ENCODE measurements at places on chromosomes 5 and 9. TPM values are rescaled to one million over a fixed set of nuclear protein-coding genes. Genes with fewer than 3 reads are reported as not detected.
A peak's percentile ranks its signal among the peaks of the same experiment; 100 is the strongest.

SLC4A9 gene
- 0.10 TPM for total RNA-seq

POU5F2 gene
- 0.38 TPM for total RNA-seq

FOXI1 gene
- not detected for total RNA-seq

FOXD4L5 gene
- 0.08 TPM for total RNA-seq

ADRB2 gene
- total RNA-seq = 1.6 TPM

BSPRY gene
- total RNA-seq = 0.33 TPM

C9orf153 gene
- total RNA-seq = 0.15 TPM

DNA sequence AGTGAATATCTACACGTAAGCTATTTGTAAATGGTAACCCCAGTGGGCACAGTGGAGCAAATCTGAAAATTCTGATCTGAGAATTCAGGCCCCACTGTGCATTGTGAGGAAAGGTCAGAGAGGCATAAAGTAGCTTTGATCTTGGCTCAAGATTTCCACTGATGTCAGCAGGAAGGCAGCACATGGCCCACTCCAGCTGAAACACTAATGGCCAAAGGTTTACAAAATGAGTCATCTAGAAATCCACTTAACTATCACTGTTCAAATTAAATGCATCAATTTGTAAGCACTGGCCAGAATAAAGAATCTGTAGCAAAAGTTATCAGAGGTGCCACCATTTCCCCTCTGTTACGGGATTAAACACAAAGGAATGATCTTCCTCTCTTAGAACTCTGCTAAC is 191.6 kb downstream of the C9orf152 start:
- no peak for DNase-seq

DNA sequence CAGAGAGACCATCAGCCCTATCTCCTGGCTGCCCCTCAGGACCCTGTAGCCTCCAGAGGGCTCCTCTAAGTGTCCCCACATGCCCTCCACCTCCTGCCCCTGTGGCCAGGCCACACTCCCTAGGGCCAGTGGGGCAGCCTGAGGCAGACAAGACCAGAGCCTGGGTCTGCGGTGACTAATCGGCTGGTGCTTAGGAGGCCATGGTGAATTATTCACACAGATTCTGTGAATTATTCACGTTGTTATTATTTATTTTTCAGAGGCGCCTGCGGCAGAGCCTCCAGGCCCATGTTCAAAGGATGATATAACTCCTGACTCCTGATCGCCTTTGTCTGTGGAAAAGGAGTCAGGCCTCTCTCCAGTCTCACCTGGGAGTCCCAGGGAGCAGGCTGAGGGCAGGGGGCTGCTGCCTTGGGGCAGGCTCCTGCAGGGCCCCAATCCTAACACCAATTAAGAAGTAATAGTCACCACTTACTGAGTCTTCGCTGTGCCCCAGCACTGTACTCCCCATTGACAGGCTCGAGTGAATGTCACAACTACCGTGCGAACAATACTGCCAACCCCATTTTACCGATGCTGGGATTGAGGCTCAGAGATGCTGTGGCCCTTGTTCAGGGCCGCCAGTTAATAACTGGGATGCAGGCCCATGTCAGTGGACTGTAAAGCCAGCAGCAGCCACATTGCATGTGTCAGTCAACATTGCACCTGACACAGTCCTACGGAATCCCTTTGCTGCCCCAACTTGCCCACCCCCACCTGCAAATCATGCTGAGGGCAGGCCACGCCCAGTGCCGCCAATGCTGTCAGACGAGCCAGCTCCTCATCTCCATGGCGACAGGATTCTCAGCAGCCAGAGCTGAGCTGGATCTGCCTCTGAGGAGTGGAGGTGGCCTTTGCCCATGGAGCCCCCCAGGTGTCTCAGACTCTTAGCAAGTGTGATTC is 94.9 kb downstream of the PCDH1 start:
- no peak for DNase-seq

GRCh38 chr5:173868096-173868880 is 19.9 kb upstream of the CPEB4 start:
- no peak for DNase-seq

- no peak for DNase-seq
These were observed 130.1 kb downstream of the LRRC70 start for GRCh38 chr5:62708481-62709325.

- DNase-seq = no peak
These were observed 25.7 kb downstream of the SYK start for GRCh38 chr9:90827181-90827871.

DNA sequence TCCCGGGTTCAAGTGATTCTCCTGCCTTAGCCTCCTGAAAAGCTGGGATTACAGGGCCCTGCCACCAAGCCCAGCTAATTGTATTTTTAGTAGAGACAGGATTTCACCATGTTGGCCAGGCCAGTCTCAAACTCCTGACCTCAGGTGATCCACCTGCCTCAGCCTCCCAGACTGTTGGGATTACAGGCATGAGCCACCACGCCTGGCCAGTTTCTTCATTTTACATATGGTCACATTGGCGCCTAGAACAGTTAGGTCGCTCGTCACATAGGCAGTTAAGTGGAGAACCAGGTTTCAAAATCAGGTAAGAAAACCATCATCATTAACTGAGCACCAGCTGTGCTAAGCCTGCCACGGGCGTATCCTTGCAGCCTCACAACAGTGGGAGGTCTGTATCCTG is 36.1 kb downstream of the OLFML2A start:
- DNase-seq = no peak

- DNase-seq = no peak
These were observed 19.8 kb downstream of the TNFSF15 start for GRCh38 chr9:114785866-114786650.

DNA sequence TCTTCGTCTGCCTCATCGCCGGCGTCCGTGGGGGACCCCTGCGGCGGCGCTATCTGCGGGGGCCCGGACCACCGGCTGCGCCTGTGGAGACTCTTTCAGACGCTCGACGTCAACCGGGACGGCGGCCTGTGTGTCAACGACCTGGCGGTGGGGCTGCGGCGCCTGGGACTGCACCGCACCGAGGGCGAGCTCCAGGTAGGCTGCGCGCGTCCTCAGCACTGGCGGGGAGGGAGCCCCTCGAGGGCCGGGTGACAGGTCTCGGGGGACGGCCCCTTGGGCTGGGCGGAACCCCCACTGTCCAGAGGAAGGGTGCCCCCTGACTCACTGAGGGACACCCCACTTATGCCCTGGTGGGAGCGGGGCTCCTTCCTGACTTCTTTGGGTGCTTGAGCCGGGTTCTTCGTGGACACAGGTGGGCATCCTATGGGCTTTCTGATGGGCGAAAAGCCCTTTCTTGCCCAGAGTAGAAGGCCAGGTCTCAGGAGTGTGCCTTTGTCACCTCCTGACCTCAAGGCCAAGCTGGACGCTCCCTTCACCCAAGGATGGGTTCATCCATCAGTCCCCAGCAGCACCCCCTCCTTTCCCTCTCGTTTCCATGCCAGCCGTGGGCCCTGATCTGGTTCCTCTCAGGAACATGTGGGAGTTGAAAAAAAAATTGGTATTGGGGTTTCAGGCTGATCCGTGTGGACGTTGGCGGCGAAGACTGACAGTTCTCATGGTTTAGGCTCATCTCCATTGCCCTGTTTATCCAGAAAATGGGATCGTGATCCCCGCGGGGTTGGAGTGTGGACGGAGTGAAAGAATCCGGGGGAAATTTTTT is 564 bp downstream of the SLC25A25 start:
- DNase-seq = peak; percentile 52

DNA sequence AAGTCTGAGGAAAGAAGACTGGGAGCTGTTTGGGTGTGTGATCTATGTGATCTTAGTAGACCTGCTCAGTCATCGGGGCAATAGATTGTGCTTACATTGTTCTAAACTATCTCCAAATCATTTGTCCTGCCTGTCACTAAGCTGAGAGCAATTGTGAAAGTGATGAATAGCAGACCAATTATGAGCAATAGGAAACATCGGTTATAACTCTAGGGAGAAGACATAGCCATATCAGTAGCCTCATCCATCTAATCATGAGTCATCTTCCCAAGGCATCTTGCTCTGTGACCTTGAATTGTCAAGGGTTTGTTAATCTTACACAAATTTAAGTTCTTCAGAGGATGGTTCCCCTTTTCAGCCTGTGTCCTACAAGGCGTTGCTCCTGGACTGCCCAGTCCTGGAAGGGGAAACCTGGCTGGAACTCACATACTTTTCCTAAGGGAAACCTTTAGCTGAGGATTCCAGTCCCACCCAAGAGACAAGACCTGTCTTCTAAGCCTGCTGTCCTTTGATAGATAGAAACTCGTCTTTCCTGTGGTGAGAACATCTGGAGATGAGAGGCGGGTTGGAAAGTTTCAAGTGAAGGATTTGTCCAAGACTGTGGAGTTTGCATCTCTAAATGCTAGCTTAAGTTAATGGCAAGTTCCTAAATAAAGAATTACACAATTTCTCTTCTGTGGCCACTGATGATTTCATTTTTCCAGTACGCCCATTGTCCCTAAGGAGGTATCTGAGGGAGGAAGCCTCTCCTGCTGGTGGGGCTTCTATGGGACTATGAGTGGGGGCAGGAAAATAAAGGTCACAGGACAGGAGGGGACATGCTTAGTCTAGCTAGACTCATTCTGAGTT is 53.9 kb upstream of the TRIM32 start:
- DNase-seq = no peak

GRCh38 chr9:4793459-4794395 is 983 bp downstream of the RCL1 start:
- DNase-seq = no peak

GRCh38 chr5:65475895-65476294 is 5.8 kb downstream of the ADAMTS6 start:
- no peak for DNase-seq

DNA sequence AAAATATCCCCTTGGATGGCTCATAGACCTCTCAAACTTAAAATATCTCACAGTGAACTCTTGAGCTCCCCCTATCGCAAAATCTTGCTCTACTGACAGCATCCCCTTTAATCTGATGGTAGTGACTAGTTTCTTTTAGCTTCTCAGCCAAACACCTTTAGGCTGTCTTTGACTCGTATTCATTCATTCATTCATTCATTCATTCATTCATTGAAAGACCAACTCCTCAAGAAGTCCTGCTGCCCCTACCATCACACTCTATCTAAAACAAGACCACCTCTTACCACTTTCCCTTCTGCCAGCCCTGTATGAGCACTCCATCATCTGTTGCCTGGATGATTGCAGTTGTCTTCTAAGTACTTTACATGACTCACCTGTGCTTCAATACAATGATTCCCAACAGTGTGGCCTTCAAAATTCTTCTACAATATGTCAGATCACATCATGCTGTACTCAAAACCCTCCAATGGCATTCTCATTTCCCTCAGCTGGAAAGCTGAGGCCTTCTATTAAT is 46.8 kb downstream of the ITGA2 start:
- DNase-seq = no peak

- no peak for DNase-seq
These were observed 7.4 kb downstream of the SEMA5A start for GRCh38 chr5:9538504-9538903.

DNA sequence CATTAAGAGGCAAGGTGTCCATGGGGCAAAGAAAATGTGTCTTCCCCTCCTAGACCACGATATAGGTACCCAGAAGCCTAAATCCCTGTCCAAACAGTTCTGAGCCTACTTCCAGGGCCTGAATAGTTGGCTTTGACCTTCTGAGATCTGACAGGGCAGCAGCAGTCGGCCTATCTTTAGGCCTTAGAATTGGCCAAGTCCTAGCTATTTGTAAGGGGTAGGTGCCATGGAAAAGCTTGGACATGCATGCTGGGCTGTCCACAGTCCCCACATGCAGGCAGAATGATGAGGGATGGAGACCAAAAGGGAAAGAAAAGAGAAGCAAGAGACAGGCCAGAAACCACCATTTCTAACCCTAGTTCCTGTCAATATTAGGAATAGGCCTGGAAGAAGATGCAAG is 346.1 kb downstream of the ANXA1 start:
- no peak for DNase-seq

All from left lobe of liver (tissue), 2 donors.